PC-9 (cell line): ENCODE measurements at places on chromosomes 1 and 21. TPM values are rescaled to one million over a fixed set of nuclear protein-coding genes. Genes with fewer than 3 reads are reported as not detected.
A peak's percentile ranks its signal among the peaks of the same experiment; 100 is the strongest.

DNA sequence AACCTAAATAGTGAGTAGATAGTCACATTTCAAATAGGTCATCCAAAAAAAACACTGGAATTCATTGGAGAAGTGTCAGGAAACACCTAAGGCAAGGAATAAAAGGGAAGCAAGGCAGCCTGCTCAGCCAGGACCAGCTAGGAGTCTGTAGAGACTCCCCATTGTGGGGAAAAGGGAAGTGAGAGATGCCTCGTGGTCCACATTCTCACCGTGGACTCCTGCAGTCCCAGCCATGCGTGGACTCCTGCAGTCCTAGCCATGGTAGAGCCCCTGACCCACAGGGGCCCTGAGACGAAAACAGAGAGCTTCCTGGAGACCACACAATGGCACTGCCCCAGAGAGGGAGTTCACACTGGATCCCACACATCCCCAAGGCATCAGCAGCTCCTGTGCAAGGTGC is 97.5 kb downstream of the LRIG2 start:
- no peaks in the 10 kb centered on the region for H3K27me3 ChIP-seq
- no peak overlapping the region for H3K4me3 ChIP-seq
- no peaks in the 10 kb centered on the region for H3K36me3 ChIP-seq
- no peak overlapping the region for H3K27ac ChIP-seq

ESPN gene
- 18.6 and 32.3 TPM in 2 replicates for total RNA-seq

SLC2A5 gene
- total RNA-seq = not detected in 2 replicates

DNA sequence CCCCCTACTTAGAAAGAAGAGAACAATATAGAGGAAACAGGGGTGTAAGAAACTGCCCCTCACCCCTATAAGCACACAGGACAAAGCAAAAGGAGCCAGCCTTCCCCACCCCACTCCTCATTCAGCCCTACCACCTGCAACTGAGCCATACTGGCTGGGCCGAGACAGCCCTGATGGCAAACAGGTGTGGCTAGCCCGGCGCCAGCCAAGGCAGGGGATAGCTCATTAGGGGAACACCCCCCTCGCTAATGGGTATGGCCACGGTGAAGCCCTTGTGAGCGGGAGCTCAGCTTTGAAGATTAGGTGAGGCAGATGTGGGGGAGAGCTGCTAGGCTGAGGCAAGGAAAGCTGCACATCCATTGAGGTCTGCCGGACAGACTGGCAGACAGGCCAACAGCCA is 65.5 kb downstream of the ERI3 start:
- H3K4me3 ChIP-seq = no peak overlapping the region
- H3K27me3 ChIP-seq = no peaks in the 10 kb centered on the region
- H3K4me1 ChIP-seq = no peaks in the 10 kb centered on the region
- H3K27ac ChIP-seq = no peak overlapping the region
- 0 out of 2 replicates have a peak, but pooled peaks cover 4% of the 10 kb centered on the region for H3K36me3 ChIP-seq

MXRA8 gene
- total RNA-seq = 0.55 and 0.80 TPM in 2 replicates

DNA sequence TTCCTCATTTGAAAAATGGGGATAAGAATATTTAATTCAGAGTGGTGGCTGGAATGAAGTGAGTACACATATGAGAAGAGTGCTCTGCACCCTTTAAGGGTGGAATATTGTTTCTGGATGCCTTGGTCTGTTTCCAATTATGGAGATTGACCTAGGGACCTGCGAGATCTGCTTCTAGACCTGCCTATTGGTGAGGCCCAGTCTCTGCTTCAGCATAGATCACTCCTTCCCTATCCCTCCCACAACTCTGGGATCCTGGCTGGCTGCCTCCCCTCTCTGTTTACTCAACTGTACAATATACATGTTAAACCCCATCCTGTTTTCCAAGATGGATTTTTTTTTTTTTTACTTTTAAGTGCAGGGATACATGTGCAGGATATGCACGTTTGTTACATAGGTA is 6.4 kb upstream of the LDLRAD1 start:
- no peaks in the 10 kb centered on the region for H3K27me3 ChIP-seq
- H3K4me1 ChIP-seq = no peaks in the 10 kb centered on the region
- H3K4me3 ChIP-seq = no peak overlapping the region
- H3K36me3 ChIP-seq = no peaks in the 10 kb centered on the region

GRCh38 chr1:84689514-84690396 is 506 bp downstream of the SSX2IP start:
- peaks cover 23% of the 10 kb centered on the region for H3K4me1 ChIP-seq
- peak overlapping the region; percentile 72 for H3K27ac ChIP-seq
- no peaks in the 10 kb centered on the region for H3K36me3 ChIP-seq
- no peak for DNase-seq
- no peaks in the 10 kb centered on the region for H3K27me3 ChIP-seq

THEM5 gene
- not detected in 2 replicates for total RNA-seq

DNA sequence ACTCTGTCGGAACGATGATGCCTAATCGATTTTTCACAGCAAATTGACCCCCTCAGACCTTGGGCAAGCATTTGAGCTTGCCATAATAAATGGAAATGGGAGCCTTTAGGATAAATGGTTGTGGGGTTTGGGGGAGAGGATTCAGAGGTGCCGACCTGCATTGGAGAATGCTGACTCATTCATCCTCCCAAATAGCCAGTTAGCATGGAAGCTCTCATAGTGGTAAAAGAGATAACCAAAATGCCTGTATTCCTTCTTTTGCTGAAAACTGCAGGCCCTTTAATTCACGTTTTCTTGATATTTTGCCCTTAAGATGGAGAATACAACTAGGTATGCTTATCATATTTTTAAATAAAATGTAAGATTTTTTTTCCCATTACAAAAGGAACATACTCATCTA is 392.6 kb upstream of the DEPDC1 start:
- H3K4me1 ChIP-seq = no peaks in the 10 kb centered on the region
- no peak for DNase-seq
- H3K36me3 ChIP-seq = no peaks in the 10 kb centered on the region
- H3K27me3 ChIP-seq = no peaks in the 10 kb centered on the region
- no peak overlapping the region for H3K4me3 ChIP-seq

DNA sequence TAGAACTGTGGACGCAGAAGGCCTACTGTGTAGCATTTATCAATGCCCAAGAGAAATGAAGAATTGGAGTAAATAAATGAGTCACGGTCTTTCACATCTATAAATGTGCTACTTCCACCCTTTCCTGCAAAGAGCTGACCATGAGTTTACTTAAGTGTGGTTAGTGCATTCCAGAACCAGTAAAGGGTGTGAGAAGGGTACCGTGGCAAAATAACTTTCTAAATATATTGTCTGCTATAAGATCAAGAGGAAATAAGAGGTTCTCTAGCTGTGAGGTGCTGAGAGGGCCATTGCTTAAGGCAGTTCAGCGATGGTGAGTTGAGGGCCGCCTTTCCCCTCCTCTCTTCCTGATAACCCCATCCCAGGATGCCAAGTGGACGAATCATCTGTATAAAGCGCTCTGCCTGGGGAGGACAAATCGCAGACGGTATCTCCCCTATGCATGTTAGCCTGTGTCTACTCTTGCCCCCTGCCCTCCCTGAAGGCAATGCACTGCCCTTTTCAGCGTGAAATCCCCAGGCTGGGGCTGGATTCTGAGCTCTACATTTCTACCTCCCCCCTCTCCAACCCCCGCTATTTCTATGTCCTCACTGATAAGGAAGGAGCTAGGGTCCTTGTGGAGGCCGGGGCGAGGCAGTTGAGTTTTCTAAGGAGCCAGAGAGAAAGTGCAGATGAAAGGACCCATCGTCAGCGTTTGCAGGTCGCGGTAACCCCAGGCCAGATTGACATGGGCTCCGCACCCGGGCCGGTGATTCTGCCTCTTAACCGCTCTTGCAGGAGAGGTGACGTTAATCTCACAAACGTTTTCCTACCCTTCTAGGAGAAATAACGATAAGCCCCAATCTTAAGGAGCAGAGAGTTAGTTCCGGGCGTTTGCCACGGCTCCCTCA is 1.5 kb upstream of the NCAM2 start:
- H3K36me3 ChIP-seq = no peaks in the 10 kb centered on the region
- peaks cover 6% of the 10 kb centered on the region; the same call in 1 of the 2 replicates for H3K27me3 ChIP-seq
- H3K4me3 ChIP-seq = no peak overlapping the region
- no peaks in the 10 kb centered on the region for H3K4me1 ChIP-seq
- DNase-seq = no peak

- no peak overlapping the region for H3K4me3 ChIP-seq
- H3K27me3 ChIP-seq = peaks cover 2% of the 10 kb centered on the region; the same call in 1 of the 2 replicates
- no peaks in the 10 kb centered on the region for H3K4me1 ChIP-seq
These were observed 308.3 kb upstream of the AJAP1 start for GRCh38 chr1:4346131-4346530.

TNNI3K gene
- 1.4 TPM in 1 of 2 replicates, not detected in the other for total RNA-seq

- H3K36me3 ChIP-seq = no peaks in the 10 kb centered on the region
- no peak for DNase-seq
- no peaks in the 10 kb centered on the region; the same call in 1 of the 2 replicates for H3K4me1 ChIP-seq
These were observed 3.0 kb downstream of the FBXO44 start for GRCh38 chr1:11657654-11658053.

LCE1C gene
- not detected in 2 replicates for total RNA-seq

CRYAA gene
- total RNA-seq = not detected in 2 replicates

DNA sequence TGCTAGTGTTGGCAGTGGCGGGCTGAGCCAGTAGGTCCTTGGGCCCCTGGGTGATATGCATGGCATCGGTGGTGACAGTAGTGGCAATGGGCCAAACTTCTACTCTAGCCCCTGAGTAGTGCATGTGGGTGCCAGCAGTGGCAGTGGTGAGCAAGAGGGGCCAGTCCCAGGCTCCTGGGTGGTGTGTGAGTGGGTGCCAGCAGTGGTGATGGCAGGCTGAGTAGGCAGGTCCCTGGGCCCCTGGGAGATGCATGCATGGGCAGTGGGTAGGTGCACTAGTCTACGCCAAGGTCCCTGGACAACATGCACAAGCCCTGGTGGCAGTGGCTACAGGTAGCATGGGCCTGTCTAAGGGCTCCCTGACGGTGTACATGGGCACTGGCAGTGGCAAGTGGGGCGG is 24.6 kb upstream of the TTC22 start:
- no peaks in the 10 kb centered on the region for H3K36me3 ChIP-seq
- H3K27me3 ChIP-seq = no peaks in the 10 kb centered on the region
- no peaks in the 10 kb centered on the region for H3K4me1 ChIP-seq
- no peak for DNase-seq
- H3K27ac ChIP-seq = no peak overlapping the region
- H3K4me3 ChIP-seq = no peak overlapping the region

AKR7A3 gene
- 1.9 and 2.5 TPM in 2 replicates for total RNA-seq

GRCh38 chr1:160777486-160778089 is 18.4 kb upstream of the LY9 start:
- H3K36me3 ChIP-seq = no peaks in the 10 kb centered on the region
- H3K4me3 ChIP-seq = no peak overlapping the region
- DNase-seq = no peak
- no peak overlapping the region for H3K27ac ChIP-seq

TRIM67 gene
- total RNA-seq = not detected in 2 replicates

DNA sequence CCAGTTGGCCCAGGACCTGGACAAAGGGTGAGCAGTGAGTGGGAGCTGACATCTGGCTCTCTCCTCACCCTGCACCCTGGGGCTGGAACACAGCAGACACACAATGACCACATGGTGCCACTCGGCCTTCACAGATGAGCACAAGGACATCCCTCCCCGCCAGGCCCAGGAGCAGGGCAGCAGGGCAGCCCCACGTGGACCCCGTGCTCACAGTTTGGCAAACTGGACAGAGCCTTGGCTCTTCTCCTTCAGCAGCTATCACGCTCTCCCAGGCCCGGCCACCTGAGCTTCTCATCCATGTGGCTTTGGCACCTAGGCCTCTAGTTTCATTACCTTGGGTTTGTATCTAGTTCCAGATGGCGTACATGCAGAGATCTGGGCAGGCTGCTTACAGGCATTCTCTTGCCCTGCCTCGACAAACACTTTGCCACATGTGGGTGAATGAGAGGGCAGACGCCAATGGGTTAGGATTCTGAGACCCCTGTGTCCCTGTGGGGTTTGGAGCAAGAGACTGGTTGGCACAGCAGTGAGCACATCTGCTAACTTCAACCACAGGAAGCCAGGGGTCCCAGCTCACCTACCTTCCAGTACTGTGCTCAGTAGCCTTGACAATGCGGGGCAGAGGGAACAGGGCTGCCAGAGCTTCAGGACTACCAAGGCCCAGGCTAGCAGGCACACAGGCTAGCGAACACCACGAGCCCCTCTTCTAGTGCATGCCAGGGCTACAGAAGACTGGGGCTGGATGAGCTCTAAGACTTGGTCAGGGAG is 3.4 kb upstream of the PTPRF start:
- no peak for DNase-seq
- H3K27ac ChIP-seq = no peak overlapping the region
- no peaks in the 10 kb centered on the region for H3K27me3 ChIP-seq
- H3K4me1 ChIP-seq = peaks cover 36% of the 10 kb centered on the region
- H3K36me3 ChIP-seq = no peaks in the 10 kb centered on the region
- no peak overlapping the region for H3K4me3 ChIP-seq

UMODL1 gene
- 0.25 TPM in 1 of 2 replicates, not detected in the other for total RNA-seq

DNA sequence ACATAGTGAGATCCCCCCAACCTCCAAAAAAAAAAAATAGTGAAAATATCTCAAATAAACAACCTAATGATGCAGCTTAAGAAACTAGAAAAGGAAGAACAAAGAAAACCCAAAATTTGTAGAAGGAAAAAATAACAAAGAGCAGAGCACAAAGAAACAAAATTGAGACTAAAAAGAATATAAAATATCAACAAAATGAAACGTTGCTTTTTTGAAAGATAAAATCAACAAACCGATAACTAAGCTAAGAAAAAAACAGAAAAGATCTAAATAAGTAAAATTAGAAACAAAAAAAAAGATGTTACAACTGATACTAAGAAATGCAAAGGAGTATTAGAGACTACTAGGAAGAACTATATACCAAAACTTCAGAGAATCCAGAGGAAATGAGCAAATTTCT is 139.3 kb upstream of the PALMD start:
- no peaks in the 10 kb centered on the region for H3K4me1 ChIP-seq
- no peak for DNase-seq
- H3K27ac ChIP-seq = no peak overlapping the region
- H3K36me3 ChIP-seq = no peaks in the 10 kb centered on the region
- H3K27me3 ChIP-seq = no peaks in the 10 kb centered on the region

- no peak overlapping the region for H3K4me3 ChIP-seq
- peaks cover 8% of the 10 kb centered on the region; the same call in 1 of the 2 replicates for H3K4me1 ChIP-seq
- DNase-seq = no peak
- no peaks in the 10 kb centered on the region for H3K27me3 ChIP-seq
These were observed 11.8 kb downstream of the C1orf115 start for GRCh38 chr1:220701974-220702373.

- H3K4me3 ChIP-seq = no peak overlapping the region
- no peaks in the 10 kb centered on the region for H3K4me1 ChIP-seq
- no peaks in the 10 kb centered on the region for H3K27me3 ChIP-seq
These were observed 67.4 kb upstream of the PLA2G4A start for GRCh38 chr1:186761358-186761757.

DNA sequence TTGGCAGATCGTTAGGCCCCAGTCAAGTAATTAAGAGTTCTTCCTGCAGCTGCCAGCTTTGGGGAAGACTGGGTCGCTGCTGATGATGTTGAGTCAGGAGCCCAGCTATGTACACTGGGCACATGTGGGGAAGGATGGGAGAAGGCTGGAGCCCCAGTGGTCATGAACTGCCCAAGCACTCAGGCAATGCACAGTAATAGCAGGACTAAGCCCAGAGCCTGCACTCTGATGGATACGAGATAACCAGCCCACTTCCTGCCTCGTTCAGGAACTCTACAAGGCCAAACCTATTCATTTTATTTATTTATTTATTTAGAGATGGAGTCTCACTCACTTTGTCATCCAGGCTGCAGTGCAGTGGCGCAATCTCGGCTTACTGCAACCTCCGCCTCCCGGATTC is 81.1 kb upstream of the BTG3 start:
- DNase-seq = no peak
- H3K4me1 ChIP-seq = peaks cover 19% of the 10 kb centered on the region
- H3K4me3 ChIP-seq = no peak overlapping the region
- H3K36me3 ChIP-seq = no peaks in the 10 kb centered on the region
- no peaks in the 10 kb centered on the region for H3K27me3 ChIP-seq
- H3K27ac ChIP-seq = no peak overlapping the region

- no peaks in the 10 kb centered on the region for H3K36me3 ChIP-seq
- peak; percentile 25 for DNase-seq
- no peak overlapping the region for H3K4me3 ChIP-seq
- H3K27me3 ChIP-seq = no peaks in the 10 kb centered on the region
- H3K4me1 ChIP-seq = no peaks in the 10 kb centered on the region; the same call in 1 of the 2 replicates
These were observed 160.6 kb upstream of the USP24 start for GRCh38 chr1:55375617-55376258.
